Parietal lobe (tissue), 2 donors: ENCODE measurements at places on chromosomes 11 and 22. TPM values are rescaled to one million over a fixed set of nuclear protein-coding genes. Genes with fewer than 3 reads are reported as not detected.

TMEM86A gene
- 7.5 TPM for total RNA-seq

HEPHL1 gene
- total RNA-seq = not detected

NFAM1 gene
- 0.94 TPM for total RNA-seq

HBD gene
- not detected for total RNA-seq

MAPK8IP2 gene
- total RNA-seq = 70.4 TPM

TEX54 gene
- total RNA-seq = not detected

USH1C gene
- 0.94 TPM for total RNA-seq

OVOL1 gene
- not detected for total RNA-seq

MED17 gene
- total RNA-seq = 81.1 TPM

SHISAL1 gene
- total RNA-seq = 25.7 TPM

UPK3A gene
- not detected for total RNA-seq

GNAZ gene
- 175 TPM for total RNA-seq

OR2AG2 gene
- 1.6 TPM for total RNA-seq

APOL4 gene
- 18.8 TPM for total RNA-seq

MRGPRX4 gene
- total RNA-seq = not detected

ISX gene
- not detected for total RNA-seq

TPBGL gene
- not detected for total RNA-seq

IL18 gene
- not detected for total RNA-seq
